ENCODE measurements at places on chromosomes 11 and 22.

DNA sequence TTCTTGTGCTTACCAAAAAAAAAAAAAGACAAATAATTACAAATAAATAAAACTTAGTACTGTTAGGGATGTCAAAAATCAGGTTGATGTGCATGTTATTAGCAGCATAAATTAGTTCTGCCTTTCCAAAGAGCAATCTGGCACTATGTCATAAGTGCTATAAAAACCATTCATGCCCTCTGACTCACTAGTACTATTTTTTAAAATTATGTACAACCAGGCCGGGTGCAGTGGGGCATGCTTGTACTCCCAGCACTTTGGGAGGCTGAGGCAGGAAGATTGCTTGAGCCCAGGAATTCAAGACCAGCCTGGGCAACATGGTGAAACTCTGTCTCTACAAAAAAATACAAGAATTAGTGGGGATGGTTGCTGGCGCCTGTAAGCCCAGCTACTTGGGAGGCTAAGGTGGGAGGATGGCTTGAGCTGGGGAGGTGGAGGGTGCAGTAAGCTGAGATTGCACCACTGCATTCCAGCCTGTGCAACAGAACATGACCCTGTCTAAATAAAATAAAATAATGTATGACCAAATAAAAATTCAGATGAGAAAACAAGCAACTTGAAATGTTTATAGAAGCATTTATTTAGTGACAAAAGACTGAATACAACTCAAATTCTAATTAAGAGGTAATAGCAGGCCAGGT is 25.3 kb downstream of the UEVLD start:
- no peak for DNase-seq

GRCh38 chr22:28547132-28547842 is 132.4 kb downstream of the TTC28 start:
- no peak for DNase-seq

- no peak for DNase-seq
Observed at GRCh38 chr11:78868563-78868962, 293.9 kb upstream of the NARS2 start.

DNA sequence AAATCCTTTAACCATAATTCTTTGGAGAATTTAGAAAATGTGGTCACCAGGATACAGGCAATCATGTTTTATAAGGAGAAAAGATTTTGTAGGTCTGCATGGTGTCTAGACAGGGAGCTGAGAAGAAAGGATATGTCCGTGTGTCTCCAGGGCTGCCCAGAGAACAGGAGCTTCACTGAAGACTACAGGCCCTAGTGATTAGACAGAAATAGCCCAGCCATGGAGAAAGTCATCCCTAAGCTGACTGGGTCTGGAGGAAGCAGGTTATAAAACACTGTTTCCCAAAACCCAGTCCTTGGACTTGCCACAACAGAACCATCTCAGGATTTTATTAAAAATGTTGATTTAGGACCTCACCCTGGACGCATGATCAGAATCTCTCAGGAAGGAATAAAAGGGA is 84.4 kb downstream of the GALNT18 start:
- no peak for DNase-seq

- no peak for DNase-seq
Observed at GRCh38 chr11:84292955-84293354, 1006.8 kb upstream of the CCDC90B start.

- no peak for DNase-seq
Observed at GRCh38 chr11:126267650-126268049, 1.0 kb downstream of the SRPRA start.

DNA sequence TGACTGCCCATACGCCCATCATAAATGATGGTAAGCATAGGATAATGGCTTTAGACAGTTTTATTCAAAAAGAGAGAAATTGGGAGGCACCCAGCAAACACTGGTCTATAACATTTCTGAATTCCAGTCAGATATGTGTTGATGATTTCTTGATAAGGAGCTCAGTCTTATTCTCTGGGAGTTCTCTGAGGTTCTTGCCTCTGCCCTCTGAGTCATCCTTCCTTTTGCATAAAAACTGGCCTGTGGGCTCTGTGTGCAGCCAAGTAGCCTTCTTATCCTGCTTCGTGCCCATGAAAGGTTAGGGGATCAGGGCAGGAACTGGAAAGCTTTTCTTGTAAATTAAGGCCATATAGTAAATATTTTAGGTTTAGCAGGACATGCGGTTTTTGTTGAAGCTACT is 48.9 kb downstream of the FAR1 start:
- no peak for DNase-seq

DNA sequence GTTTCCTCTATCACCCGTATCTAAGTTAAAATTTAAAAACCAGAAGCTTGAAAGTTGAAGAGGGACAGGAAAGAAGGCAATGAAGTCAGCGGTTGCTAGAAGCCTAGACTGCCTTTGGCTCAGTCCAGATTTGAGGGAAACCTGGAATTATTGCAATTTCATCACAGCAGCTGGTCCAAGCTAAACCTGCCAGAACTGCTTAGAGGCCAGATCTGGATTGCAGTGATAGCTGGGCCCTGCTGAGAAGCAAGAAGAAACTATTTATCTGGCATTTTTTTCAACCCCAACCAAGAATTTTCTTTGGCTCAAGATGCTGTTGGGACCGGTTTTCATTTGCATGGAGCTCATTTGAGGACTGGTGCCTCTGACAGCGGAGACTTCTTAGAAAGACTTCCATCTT is 121.5 kb upstream of the TEAD1 start:
- no peak for DNase-seq

GRCh38 chr22:19679522-19680101 is 34.7 kb upstream of the SEPTIN5 start:
- DNase-seq = peak; percentile 37
